Hematopoietic multipotent progenitor cell treated with erythropoietin and hydrocortisone succinate and interleukin-3 and kit ligand, for 15 days (in vitro differentiated cells): ENCODE measurements at places on chromosomes 1 and 21.

GRCh38 chr1:39086865-39087409, 60.8 kb downstream of the NDUFS5 start:
- no peak for DNase-seq

DNA sequence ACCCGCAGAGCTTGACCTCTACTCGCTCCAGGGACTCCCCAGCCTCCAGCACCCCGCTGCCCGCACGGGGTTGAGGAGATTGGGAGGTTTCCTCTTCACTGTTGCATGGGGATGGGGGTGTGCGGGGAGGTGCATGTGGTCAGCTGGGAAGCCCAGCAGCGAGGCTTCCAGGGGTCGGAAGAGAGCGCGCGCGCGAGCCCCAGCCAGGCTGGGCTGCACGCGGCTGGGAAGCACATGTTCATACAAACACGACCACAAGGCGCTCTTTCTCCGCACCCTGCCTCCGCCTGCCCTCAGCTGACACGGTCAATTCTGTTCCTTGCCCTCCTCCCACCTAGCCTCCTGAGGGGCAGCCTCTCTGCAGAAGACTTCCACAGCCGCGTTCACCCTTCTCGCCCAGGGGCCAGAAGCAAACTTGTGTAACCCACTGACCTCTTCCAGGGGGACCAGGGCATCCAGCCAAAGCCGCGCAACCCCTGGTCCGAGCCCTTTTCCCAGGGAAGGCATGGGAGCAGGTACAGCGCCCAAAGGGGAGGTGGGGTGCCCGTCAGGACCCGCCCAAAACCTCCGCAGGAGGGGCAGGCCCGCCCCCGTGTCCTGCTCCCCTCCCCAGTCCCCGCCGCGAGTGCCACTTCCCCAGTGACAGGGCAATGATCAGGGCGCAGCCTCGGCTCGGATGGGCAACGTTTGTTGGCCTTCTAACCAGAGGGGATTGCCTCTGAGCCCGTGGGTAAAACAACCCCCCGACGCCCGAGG, 1.3 kb downstream of the COL24A1 start:
- no peak for DNase-seq

GRCh38 chr1:116674751-116675150, 7.2 kb upstream of the IGSF3 start:
- no peak for DNase-seq

GRCh38 chr1:111212634-111213335, 12.3 kb upstream of the DENND2D start:
- DNase-seq, result no peak

- no peak for DNase-seq
Observed at GRCh38 chr1:192808163-192808517, 699 bp upstream of the RGS2 start.

GRCh38 chr1:99820546-99820945, 29.6 kb upstream of the AGL start:
- no peak for DNase-seq

GRCh38 chr1:2604844-2605508, 18.4 kb downstream of the PRXL2B start:
- DNase-seq, result no peak
